ENCODE measurements at places on chromosomes 7 and 10. TPM values are rescaled to one million over a fixed set of nuclear protein-coding genes. Genes with fewer than 3 reads are reported as not detected.

GRCh38 chr7:140017543-140017942, 45.2 kb downstream of the PARP12 start:
- DNase-seq: no peak

DNA sequence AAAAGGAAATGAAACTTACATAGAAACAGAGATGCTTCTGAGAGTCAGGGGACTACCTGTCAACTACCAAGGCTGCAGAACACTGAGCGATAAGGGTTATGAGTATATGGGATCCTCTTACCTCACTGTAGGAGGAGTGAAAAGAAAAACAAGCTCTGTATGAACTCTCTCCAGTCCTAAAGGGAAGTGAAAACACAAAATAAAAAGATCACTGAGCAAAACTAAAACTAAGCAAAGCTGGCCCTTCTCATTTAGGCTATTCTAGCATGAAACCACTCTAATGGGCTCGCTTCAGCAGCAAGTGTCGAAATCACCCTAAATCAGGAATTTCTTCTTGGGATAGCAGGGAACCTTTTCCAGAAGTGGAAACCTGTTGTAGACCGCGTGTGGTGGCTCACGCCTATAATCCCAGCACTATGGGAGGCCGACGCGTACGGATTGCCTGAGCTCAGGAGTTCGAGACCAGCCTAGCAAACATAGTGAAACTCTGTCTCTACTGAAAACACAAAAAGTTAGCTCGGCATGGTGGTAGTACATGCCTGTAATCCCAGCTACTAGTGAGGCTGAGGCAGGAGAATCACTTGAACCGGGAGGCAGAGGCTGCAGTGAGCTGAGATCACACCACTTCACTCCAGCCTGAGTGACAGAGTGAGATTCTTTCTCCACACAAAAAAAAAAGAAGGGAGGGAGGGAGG, 27.0 kb downstream of the DCLRE1C start:
- no peak for DNase-seq

- no peak for DNase-seq
These were observed 82.9 kb downstream of the HYCC1 start for GRCh38 chr7:22931011-22931410.

DNA sequence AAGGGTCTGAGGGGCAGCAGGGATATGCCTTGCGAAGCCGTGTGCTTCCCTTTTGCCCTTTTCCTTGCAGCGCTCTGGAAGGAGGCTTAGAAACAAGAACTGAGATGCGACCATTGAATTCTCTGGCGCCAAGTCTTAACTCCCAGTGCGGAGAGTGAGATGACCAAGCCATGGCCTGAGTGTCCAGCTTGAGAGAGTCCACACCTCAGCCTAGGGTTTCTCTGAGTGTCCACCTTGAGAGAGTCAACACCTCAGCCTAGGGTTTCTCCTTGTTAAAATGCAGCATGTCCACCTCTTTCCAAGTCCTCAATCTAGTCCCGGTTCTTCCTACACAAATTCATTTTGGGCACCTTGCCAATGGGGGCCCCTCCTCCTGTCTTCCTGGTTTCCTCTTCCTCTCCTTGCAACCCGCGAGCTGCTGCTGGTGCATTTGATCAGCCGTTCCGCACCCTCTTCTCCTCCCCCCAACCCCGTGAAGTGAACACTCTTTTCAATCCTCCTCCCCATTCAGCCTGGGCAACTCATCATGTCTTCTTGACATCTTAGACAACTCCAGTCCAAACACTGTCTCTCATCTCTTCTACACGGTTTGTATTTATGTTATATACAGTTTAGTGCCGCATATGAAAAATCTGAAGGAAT, 178.2 kb upstream of the PITRM1 start:
- DNase-seq: no peak

DNA sequence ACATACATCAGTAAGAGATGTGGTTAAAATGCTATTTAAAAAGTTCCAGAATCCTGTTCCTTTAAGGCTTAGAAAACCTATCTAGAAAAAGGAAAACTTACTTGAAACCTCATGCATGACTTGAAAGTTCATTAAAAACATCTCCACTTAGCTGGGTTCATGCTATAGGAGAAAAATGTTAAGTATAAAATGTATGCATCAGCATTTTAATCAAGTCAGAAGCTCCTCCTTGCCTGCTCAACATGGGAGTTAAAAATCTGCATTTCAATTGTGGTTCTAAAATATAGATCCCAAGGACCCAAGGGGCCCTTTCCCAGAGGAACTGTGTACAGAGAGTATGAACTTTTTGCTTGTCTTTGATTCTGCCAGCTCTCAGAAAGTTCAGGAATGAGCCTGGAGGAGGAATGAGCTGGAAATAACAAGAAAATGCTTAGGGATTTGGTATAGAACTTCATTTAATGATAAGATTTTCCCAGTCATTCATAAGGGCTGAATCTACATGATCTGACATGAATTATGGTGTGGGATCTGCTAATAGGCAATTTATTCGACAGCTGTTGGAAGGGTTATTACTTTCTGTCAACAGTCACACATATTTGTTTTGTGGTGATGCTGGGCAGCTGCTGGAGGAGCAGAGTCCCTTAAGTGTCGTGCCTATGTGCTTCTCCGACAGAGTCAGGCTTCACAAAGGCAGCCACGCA, 85.6 kb upstream of the MTPN start:
- no peak for DNase-seq

GRCh38 chr10:34993782-34994181, 96.4 kb downstream of the CUL2 start:
- no peak for DNase-seq

DNA sequence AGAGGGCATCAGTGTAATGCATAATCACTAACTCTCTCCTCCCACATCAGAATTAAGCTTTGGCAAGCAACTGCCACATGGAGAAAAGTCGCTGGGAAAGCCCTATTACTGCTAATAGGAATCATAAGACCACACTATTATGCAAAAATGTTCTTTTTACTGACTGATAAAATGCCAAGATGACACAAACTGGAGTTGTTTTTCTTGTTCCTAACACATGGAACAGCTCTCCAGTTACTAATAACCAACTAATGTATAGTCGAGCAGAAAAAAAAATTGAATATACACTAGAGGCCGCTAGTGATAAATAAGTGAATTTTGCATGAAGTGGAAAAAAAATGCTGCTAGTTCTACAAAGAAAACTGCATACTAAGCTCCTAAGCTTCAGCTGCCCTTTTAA, 165.6 kb downstream of the TPK1 start:
- DNase-seq: no peak

Gene ANKRD7
- 12.2 TPM for total RNA-seq

Gene UCN3
- not detected for total RNA-seq

Gene MUC3A
- total RNA-seq: under 0.01 TPM
